ENCODE measurements at places on chromosomes 4 and X.

DNA sequence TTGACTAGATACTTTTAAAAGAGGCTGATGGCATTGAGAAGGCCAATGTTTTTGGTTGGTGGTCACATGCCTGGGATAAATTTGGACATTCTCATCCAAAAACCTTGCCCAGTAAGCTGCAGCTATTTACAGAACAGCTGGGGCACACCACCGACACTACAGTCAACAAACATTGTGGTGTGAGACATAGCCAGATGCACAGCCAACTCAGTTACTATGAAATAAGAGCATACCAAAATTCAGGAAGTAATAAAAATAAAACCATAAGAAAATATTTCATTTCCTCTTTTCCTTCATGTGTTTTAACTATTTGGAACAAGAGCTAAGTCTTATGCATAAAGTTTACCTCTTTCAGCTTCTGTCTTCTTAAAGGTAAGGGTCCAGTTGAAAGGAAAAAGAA is 8.8 kb downstream of the PPM1K start:
- no peak for DNase-seq

- DNase-seq = no peak
These were observed 621.8 kb downstream of the TMA16 start for GRCh38 chr4:164116286-164116685.

DNA sequence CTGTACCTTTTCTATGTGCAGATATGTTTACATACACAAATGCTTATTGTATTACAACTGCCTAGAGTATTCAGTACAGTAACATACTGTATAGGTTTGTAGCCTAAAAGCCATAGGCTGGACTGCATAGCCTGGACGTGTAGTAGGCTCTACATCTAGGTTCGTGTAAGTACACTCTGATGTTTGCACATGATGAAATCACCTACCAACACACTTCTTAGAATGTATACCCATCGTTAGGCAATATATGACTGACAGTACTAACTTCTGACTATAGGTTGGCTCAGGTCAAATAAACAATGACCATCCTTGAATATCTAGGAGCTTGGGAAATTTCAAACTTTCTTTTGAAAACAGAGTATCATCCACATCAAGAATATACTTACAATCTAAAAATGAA is 139.0 kb downstream of the CORIN start:
- DNase-seq = no peak

- no peak for DNase-seq
These were observed 262.2 kb downstream of the ARHGAP10 start for GRCh38 chr4:147994076-147994475.

DNA sequence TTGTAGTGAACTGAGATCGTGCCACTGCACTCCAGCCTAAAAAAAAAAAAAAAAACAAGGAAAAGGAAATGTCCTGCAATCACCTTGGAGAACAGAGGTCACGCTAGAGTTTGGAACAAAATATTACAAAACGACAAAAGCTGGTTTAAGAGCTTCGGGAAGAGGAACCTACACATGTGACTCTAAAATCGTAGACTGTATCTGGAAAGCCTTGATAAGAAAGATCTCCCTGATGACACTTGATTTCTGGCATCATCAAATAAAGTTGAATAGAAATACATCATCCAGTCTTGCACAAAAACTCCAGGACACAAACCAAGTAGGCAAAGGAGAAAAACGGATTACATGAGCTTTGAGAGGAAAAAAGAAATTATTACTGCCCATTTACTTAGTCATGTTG is 31.1 kb upstream of the DOCK11 start:
- no peak for DNase-seq

DNA sequence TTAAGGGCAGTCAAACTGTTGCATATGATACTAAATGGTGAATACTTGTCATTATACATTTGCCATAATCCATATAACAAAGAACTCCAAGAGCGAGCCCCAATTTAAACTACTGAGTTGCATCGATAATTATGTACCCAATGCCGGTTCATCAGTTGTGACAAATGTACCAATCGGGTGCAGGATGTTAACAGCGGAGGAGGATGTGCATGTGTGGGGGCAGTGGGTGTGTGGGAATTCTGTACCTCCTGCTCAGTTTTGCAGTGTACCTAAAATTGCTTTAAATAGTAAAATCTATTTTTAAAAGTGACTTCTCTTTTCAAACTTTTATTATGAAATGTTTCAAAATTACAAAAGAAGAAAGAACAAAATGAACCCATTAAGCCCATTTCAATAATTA is 20.8 kb upstream of the CDS1 start:
- no peak for DNase-seq

- no peak for DNase-seq
These were observed 46.2 kb downstream of the LDB2 start for GRCh38 chr4:16852228-16852627.

GRCh38 chr4:16667464-16667863 is 231.0 kb downstream of the LDB2 start:
- no peak for DNase-seq

GRCh38 chrX:28576117-28576516 is 11.1 kb upstream of the IL1RAPL1 start:
- no peak for DNase-seq

GRCh38 chrX:144293229-144293628 is 409.4 kb downstream of the UBE2NL start:
- no peak for DNase-seq

All from stimulated activated CD4-positive, alpha-beta T cell treated with anti-CD3 and anti-CD28 coated beads, Interleukin-1b, Interleukin-23, amount 100 ng/mL, for 24 hours (primary cell).